ENCODE measurements at places on chromosomes 13 and 19.

DNA sequence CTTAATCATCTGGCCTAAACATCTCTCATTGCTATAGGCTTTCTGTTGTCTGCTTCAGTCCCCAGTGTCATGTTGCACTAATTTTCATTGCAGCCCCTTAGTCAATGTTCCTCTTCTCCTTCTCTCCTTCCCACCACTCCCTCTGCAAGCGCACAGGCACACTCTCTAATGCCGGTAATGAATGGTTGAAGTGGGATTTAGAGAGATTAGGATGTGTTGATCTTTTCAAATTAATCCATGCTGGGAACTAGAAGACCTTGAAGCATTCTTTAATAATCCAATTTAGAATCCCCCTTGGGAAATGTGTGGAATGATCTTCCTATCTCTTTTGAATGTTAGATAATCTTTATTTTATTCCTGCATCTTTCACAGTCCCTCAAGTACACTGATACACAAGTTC lies 33.2 kb upstream of the NDFIP2 start:
- no peak for DNase-seq

DNA sequence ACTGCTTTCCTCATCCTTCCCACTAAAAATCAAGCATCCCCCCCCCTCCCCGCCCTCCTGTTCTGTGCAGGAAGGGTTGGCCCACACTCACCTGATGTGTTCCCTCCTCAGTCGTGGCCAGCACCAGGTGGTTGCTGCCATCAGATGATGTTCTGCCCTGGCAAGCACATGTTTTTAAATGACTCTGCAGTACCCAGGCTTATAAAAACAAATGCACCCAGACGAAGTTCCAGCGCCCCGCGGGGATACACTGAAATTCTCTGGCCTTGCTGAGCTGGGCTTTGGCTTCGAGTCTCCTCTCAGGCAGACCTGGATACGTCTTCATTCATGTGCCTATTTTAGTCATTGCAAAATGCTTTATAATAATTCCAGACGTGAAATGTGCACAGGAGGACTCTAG lies 316.3 kb downstream of the DLEU7 start:
- no peak for DNase-seq

GRCh38 chr13:110907301-110907700 lies 7.6 kb downstream of the ANKRD10 start:
- DNase-seq, result no peak

DNA sequence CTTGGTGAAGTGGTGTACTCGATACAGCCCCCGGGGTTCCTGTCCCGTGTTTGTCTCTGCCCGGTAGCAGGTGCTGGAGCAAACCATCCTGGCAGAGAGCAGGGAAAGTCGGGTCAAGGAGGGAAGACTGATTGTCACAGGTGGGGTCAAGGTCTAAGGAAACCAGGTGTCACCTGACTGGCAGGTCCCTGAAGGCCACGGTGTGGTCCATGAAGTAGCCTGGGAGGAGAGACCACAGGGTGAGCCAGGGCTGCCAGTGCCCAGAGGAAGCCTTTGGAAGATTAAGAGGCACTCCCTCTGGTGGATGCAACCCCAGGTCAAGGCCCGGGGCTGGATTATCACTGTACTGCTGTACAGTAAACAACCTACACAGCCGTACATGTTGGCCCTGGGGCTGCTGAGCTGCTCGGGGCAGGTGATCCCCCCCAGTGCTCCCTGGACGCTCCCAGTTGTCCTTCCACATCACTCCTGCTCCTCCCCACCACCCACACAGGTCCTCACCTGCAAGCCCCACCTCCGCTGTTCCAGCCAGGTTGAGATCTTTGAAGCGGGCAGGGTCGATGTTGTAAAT lies 6.0 kb upstream of the CCER2 start:
- no peak for DNase-seq

DNA sequence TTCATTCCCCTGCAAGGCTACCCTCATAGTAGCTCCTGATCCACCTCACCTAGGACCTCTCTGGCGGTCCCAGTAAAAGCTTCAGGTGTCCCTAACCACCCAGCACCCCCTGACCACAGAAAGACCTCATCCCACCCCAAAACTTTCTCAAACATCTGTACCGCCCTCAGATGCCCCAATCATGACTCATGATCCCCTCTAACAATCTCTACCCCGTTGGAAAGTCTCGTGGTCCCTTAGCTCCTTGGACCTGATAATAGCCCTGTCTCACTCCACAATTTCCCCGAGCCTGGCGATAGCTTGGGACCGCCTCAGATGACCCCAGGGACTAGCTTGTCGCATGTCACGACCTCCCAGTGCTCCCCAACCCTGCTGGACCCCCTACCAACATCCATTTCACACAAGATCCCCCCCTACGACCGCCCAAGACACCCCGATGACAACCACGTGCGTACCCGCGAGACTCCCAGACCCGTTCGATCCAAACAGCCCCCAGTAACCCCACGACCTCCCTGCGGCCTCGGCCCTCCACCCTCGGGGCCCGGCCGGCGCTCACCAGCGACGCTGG lies 450 bp downstream of the NDUFA11 start:
- no peak for DNase-seq

GRCh38 chr19:5811117-5811516 lies 6.2 kb downstream of the NRTN start:
- no peak for DNase-seq

DNA sequence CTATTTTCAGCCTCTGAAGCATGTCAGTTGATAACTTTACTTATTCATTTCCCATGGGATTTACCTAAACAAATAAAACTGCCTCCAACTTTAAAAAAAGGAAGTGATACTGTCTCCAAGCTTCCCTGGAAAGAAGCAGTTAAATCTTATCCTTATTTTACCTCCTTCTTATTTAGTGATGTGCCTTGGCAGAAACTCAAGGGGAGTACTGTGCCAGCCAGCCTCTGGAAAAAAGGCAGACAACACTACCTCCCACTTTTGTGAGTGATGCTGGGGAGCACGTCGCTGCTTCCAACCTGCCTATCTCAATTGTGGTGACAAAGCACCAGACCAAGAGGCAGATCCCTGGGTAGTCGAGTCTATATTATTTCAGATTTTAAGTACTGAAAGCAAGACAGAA lies 765.6 kb downstream of the DIAPH3 start:
- no peak for DNase-seq

DNA sequence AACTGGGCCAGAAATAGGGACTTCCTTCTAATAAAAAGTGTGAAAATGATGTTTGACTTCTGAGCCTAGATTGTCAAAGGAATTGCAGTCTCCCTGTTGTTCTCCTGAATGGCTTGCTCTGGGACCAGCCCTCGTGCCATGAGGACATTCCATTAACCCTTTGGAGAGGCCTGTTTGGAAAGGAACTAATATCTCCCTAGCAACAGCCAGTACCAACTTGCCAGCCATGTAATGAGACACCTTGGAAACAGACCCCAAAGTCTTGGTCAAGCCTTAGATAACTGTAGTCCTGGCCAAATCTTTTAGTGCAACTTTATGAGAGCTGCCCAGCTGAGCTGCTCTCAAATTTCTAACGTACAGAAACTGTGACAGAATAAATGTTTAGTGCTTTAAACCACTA lies 8.2 kb upstream of the SIAH3 start:
- no peak for DNase-seq

- DNase-seq, result no peak
Observed at GRCh38 chr19:13022859-13023636, 27.8 kb downstream of the NFIX start.

DNA sequence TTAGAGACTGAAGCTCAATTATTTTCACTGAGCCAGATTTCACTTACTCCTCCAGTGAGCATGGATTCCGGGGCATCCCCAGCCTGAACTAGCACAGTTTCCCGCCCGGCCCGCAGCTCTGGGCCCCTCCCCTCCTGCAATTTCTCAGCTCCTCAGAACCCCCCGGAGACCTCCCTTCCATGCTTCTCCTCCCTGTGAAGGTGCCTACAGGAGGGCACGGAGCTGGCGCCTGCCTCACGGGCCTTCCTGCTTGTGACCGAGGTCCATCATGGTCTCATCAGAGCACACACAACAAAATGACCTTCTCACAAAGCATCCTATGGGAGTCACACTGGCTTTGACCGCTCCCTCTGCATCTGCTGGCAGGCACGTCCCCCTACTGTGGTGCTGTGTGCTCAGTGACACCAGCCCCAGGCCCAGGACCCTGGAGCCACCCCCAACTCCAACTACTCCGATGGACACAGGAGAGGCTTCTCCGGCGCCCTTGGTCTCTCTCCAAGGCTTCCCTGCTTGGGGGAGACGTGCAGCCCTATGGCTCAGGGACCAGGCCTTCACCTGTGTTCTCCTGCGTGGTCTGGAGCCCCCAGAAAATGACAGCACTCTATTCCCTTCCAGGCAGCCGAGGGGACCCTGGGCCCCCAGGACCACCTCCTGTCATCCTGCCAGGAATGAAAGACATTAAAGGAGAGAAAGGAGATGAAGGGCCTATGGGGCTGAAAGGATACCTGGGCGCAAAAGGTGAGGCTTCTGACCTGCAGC lies 77.1 kb downstream of the RAB20 start:
- no peak for DNase-seq

GRCh38 chr19:3516675-3517207 lies 10.6 kb downstream of the FZR1 start:
- peak; percentile 65 for DNase-seq

GRCh38 chr19:34960103-34960805 lies 3.8 kb downstream of the ZNF792 start:
- DNase-seq, result no peak

DNA sequence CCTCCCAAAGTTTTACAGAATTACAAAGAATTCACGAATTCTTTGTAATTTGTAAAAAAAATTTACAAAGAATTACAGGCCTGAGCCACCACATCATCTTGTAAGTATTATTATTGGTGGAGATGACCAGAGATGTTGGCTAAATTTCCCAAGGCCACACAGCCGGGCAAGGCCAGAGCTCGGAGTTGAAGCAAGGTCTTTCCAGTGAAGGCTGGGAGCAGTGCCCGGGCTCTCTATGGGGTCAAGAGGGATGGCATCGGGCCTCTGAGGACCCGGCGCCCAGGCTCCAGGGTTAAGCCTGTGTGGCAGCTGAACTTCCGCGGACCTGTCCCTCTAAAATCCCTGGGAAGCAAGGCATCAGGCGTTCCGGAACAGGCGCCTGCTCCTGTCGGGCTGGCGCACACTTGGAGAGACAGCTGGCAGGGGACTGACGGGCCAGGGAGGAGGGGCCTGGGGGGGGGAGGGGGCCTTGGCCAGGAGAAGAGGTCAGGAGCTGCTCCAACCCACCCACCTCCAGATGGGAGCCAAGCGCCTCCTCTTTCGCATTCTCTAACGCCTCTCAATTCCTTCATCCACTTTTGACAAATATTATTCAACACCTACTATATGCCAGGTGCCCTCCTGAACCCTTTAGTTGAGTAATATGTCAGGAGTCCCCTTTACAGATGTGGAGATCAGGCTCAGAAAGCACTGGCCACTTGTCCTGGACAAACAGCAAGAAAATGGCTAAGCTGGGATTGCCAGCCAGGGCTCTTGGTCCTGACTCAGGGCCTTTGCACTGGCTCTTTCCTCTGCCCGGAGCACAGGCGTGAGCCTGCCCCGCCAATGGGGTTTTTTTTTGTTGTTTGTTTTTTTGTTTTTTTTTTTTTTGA lies 36.8 kb upstream of the SEMA6B start:
- no peak for DNase-seq

GRCh38 chr13:20847296-20847695 lies 55.2 kb downstream of the XPO4 start:
- no peak for DNase-seq

GRCh38 chr13:95003019-95003813 lies 290.9 kb upstream of the SOX21 start:
- DNase-seq, result no peak

DNA sequence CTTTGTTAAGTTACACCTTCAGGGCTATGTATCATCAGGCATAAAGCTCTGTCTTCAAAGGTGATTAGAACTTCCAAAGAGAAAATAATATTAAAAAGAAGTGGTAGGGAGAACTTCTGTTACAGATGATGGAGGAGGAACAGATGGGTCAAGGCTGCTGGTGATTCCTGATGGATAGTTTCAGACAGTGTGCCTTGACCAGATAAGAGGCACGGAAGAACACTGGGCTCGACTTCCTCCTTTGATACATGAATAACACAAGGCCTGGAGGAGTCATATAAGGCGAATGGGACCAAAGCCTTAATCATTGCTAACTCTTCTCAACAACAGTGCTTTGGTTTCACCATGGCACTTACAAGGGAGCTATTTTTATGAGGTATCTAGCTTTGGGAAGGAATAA lies 128.1 kb upstream of the RXFP2 start:
- no peak for DNase-seq

DNA sequence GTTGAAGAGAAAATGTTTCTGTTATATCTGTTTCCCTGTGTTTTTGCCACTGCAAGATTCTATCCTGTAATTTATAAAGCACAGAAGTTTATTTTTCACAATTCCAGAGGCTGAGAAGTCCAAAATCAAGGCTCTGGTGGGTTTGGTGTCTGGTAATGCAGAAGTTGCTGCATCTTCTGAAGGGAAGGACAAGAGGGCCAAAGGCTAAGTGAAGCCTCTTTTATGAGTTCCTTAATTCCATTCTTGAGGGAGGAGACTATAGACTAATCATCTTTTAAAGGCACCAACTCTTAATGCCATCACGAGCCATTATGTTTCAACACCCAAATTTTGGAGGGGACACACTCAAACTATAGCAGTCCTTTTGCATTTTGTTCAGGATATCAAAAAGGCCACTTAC lies 34.1 kb upstream of the WDFY2 start:
- no peak for DNase-seq

GRCh38 chr19:18846862-18847548 lies 15.2 kb downstream of the UPF1 start:
- peak; percentile 65 for DNase-seq
